Iris pigment epithelial cell (primary cell): ENCODE measurements at places on chromosomes 7 and 10.

DNA sequence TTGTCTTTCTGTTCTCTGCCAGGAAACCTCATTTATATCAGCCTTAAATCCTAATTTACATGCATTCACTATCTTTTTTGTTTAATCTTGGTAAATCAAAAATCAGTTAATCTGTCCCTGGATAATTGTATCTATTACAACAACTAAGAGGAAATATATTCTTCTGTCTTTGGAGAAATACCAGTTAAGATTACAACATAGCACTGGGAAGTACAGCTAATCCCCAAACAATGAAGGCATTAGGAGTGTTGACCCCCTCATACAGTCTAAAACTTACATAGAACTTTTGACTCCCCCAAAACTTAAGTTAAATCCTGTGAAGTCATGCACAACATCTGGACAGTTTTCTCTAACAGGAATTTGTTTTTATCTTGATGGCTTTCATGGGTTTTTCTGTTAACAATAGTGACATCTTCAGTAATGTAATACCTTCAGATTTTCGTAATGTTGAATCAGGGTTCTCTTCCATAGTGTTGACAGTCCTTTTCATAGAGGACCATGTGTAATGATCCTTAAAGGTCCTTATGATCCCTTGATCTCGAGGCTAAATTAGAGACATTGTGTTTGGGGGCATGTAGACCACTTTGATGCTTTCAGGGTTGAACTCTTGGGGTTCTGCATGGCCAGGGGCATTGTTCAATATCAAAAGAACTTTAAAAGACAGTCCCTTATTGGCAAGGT is 24.1 kb upstream of the ABCC2 start:
- DNase-seq = peak; percentile 88

DNA sequence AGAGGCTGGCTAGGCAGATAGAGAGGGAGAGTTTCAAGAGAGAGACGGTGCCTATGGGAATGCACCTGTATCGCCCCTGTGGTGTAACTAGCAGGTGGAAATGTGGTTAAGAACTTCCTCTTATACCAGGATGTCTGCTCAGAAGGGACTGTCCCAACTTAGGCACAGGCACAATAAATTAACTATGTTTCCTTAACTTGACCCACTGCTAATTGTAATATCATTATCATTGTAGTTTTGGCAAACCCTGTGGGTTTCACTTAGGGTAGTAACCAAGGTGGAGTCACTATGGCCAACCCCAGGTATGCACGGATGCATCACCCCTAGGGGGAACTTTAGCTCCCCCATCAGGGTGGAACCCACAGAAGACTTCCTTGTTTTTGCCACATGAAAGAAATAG is 455.7 kb downstream of the DGKB start:
- no peak for DNase-seq

GRCh38 chr7:80428161-80429054 is 83.5 kb downstream of the GNAT3 start:
- DNase-seq = peak; percentile 80

DNA sequence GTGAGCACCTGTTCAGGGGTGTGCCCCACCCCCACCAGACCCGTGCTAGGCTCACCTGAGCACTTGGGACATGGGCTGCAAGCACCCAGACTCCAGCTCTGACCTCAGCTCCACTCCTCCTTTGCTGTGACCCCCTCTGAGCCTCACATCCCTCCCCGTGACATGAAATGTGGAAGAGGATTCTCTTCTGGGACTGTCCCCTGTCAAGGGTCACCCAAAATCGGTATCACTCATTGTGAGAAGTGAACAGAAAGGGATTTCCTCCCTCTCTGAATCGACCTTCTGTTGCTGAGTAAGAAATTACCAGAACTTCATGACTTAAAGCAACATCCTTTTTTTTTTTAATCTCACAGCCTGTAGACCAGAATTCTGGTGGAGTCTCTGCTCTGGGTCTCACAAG is 6.2 kb upstream of the CHST15 start:
- no peak for DNase-seq

- DNase-seq = no peak
Measured at GRCh38 chr10:108629834-108630233, 1293.5 kb downstream of the XPNPEP1 start.

DNA sequence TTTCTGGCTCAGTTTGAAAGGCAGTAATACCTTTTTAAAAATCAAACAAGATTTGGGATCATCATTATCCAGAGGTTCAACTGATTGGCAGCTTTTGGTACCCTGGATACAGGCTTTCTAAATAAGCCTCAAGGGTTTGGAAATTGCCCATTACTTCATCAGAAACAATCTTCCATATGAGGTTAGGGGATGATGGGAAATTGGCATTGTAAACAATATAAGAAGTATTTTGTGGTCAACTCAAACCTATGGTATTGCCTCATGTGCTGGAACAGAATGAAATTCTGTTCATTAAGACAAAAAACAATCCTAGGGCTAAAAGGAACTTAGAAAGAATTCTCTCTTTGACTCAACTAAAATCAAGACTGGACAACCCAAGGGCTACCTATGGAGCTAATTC is 92.6 kb upstream of the HECTD2 start:
- DNase-seq = peak; percentile 67

- peak; percentile 48 for DNase-seq
Measured at GRCh38 chr10:68578974-68579373, 18.8 kb downstream of the TET1 start.

GRCh38 chr7:37916673-37917660 is at the start of gene SFRP4:
Gene SFRP4 (minus strand): TSS chr7:37916817. CDS start chr7:37916537, 280 bp downstream.
- no peak for DNase-seq

GRCh38 chr7:93632371-93632770 is 57.8 kb upstream of the CALCR start:
- no peak for DNase-seq

GRCh38 chr10:67965456-67965855 is 81.0 kb downstream of the SIRT1 start:
- no peak for DNase-seq

DNA sequence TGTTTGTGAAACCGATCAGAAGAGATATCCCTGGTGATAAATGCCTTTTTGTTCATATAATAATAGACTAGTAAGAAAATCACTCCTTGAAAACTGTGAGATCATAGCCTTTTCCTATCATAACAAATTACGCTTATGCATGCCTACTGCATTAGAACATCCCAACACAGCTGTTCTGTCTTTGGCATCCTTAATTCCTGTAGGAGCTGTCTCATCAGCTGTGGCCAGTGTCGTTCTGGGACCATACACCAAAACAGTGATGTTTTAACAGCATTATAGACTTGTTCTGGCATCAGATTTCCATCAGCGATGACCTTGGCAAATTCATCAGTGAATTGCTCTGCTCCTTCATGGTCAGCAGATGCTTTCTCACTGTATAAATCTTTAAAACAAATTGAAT is 423.6 kb upstream of the LRGUK start:
- peak; percentile 92 for DNase-seq

GRCh38 chr7:105816266-105816843 is 60.0 kb downstream of the ATXN7L1 start:
- no peak for DNase-seq

- no peak for DNase-seq
Measured at GRCh38 chr7:45099891-45100760, 11.4 kb upstream of the NACAD start.

DNA sequence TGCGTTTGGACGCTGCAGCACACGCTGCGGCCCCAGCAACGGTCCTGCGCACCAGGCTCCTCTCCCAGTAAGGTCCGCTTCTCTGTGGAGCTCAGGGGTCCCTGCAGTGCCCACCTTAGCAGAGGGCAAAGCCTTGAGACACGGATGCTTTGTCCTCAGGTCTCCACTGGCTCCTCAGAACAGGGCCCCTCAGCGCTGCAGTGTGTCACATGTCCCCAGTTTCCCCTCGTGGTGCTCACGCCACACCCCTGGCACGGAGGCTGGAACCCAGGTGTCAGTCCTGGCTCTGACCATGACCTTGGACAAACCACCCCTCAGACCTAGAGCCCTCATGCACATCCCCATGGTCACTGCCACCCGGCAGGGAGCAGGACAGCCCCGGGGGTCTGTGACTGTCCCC is 19.9 kb upstream of the GPER1 start:
- no peak for DNase-seq

DNA sequence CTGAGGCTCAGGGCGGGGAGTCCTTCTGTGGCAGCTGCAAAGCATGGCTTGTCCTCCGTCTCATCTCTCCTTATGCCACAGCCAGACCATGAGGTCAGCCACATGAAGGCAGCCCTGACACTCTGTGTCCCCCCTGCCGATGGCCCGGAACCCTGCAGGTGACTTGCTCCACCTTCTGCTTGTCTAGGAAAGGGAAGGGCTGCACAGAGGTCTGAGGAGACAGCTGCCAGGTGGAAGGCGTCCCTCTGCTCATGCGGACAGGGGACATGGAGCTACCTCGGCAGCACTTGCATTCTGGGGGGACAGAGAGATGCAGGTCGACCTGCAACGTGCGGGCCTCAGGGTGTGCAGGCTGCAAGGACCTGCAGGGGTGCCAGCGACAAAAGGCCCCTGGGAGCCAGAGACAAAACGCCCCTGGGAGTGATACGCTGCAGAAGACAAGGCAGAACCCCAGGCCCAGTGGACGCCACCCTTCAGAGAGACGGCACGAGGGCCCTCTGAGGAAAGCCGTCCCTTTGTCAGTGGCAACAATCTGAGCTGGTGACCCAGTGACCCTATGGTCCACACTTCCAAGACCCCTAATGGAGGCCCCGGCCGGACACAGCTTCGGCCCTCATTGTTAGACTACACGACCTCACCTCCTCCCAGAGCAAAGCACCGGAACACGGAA is 205.2 kb upstream of the PPP2R2D start:
- no peak for DNase-seq

- DNase-seq = no peak
Measured at GRCh38 chr7:42617806-42618457, 293.9 kb downstream of the C7orf25 start.

- DNase-seq = no peak
Measured at GRCh38 chr10:90591629-90592028, 266.2 kb downstream of the HTR7 start.

GRCh38 chr7:30907527-30908267 is 4.0 kb upstream of the AQP1 start:
- DNase-seq = no peak

- peak; percentile 10 for DNase-seq
Measured at GRCh38 chr10:20897146-20897825, at the start of gene NEBL. Gene NEBL (minus strand): TSS chr10:20897311. CDS start chr10:20897205, 106 bp downstream.

- DNase-seq = peak; percentile 98
Measured at GRCh38 chr10:62583876-62584615, 209.9 kb downstream of the ZNF365 start.

- no peak for DNase-seq
Measured at GRCh38 chr10:6625428-6625827, 45.4 kb upstream of the PRKCQ start.

DNA sequence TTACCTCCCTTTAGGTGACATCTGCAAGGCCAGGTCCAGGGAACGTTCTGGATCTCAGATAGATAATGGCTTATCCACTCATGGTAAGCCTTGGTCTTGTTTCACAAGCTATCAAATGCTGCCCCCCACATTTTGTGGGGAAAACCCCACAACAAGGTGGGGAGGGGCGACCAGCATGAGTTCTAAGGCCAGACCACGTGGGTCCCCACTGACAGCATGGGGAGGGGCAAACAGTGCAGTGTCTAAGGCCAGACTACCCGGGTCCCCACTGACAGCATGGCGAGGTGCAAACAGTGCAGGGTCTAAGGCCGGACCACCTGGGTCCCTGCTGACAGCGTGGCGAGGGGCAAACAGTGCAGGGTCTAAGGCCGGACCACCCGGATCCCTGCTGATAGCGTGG is 102.8 kb downstream of the DIP2C start:
- DNase-seq = no peak

DNA sequence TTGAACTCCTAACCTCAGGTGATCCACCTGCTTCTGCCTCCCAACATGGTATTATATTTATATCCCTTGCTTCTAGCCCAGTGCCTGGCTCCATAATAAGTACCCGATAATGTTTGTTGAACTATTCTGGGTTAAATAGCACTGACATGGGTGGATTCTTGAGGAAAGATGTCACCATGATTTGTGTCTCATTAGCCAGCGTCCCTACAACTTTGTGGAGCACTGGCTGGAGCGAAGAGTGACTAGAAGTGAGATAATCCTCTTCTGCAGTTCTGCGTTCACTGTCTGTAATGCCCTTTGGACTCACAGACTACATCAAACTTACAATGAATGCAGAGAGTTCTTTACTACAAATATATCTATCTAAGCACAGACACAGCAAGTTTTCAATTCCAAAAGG is 16.9 kb upstream of the AKR1E2 start:
- DNase-seq = no peak

- DNase-seq = no peak
Measured at GRCh38 chr10:8059191-8059936, 4.9 kb downstream of the GATA3 start.

DNA sequence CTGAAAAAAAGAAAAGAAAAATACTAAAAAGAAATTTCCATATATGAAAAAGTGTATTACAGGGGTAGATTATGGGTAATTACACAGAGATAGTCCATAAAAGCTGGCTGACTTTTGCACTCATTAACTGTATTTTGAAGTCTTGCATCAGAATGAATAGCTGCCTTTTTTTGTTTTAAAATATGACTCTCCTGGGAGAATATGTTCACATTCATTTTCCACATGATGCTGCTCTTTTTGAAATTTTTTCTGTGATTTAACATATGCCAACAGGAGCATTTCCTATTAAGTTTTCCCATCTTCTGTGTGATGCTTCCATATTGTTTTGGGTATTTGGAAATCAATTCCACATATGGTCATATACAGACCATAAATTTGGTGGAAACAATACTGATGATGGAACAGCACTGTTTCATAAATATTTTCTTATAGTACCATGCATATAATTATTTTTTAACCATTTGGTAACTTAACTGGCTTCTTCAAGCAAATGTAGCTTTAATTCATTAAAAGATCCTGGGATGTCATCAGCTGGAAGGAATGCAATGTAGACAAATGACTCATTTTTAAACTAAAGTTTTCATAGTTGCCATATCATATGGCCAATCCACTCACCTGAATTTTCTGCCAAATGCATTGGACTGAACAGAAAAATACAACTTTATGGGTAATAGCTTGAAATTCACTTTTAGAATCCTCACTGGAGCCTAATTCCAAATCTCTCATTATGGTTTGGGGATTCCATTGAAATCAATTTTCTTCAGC is 313.9 kb upstream of the GLI3 start:
- DNase-seq = peak; percentile 18

- DNase-seq = no peak
Measured at GRCh38 chr7:26726051-26726450, 138.3 kb downstream of the SKAP2 start.

- no peak for DNase-seq
Measured at GRCh38 chr7:114342431-114343179, 72.0 kb upstream of the FOXP2 start.

- DNase-seq = no peak
Measured at GRCh38 chr7:36794689-36795088, 70.4 kb upstream of the AOAH start.

- peak; percentile 12 for DNase-seq
Measured at GRCh38 chr7:50068850-50069551, 24.0 kb downstream of the ZPBP start.

DNA sequence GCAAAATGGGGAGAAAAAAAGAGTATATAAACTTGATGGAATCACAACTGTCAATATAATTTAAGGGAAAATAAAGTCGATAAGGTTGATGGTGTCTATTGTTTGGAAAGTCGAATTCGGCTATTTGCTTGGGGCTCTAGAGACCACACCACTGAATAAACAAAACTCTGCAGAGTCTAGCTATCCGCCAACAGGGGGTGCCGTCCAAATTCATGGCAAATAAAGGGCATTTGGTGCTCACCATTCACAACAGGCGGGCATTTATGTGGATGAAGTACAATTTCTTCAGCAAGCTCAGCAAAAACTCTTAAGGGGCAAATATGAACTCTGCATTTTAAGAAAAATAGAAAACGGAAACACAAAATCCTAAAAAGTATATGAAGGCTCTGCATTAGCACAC is 23.3 kb downstream of the CD36 start:
- peak; percentile 6 for DNase-seq

- no peak for DNase-seq
Measured at GRCh38 chr10:29701306-29701705, 66.5 kb upstream of the SVIL start.
